ENCODE measurements at places on chromosomes 5 and 9.

DNA sequence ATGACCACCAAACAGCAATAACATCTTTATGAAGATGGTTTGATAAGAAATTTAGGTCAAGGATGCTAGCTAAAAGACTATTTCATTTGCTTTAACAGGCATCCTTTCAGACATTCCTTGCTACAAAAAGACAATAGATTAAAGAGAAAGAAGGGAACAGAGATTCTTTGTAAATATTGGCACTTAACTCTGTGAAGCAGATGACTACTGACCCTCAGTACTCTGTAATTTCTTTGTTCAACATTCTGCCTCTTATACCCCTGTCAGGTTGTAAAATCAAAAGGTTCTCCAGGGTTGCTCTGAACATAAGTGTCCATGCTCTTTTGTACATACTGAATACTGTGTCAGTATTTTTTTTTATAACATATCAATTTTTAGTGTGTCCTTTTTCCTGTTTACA is 610.6 kb upstream of the GRAMD2B start:
- DNase-seq = no peak

DNA sequence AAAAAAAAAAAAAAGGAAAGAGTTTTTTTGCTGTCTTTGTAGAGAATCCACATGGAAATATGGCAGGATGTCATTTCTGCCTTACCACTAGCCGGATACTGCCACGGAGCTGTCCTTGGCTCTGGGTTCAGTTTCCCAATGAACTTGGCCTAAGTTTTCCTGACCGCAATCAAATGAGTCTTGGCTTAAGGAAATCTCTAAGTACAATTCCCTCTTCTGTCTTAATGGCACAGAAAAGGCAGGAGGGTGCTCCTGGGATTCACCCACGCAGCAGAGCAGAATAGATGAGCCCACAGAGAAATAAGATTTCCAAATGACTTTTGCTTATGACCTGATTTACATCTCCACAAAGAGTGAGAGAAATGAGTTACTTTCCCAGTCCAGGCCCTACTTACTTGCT is 284.0 kb upstream of the VLDLR start:
- DNase-seq = no peak

GRCh38 chr5:75054134-75054930 is 2.0 kb upstream of the GCNT4 start:
- DNase-seq = no peak

DNA sequence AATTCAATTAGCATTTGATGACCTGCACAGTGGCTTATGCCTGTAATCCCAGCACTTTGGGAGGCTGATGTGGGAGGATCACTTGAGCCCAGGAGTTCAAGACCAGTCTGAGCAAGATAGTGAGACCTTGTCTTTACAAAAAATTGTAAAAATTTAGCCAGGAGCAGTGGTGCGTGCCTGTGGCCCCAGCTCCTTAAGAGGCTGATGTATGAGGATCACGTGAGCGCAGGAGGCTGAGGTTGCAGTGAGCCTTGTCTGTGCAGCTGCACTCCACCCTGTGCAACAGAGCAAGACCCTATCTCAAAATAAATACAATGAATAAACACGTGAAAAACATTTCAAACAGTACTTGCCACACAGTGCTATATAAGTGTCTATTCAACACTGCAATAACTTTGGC is 4.2 kb downstream of the ABCA1 start:
- DNase-seq = no peak

GRCh38 chr9:7186175-7186574 is 428.4 kb downstream of the KDM4C start:
- DNase-seq = no peak
